NCI-H2171 (cell line): ENCODE measurements at places on chromosomes 3 and 15.
A peak's percentile ranks its signal among the peaks of the same experiment; 100 is the strongest.

GRCh38 chr15:83160741-83161140 is 46.9 kb downstream of the HDGFL3 start:
- DNase-seq: no peak

DNA sequence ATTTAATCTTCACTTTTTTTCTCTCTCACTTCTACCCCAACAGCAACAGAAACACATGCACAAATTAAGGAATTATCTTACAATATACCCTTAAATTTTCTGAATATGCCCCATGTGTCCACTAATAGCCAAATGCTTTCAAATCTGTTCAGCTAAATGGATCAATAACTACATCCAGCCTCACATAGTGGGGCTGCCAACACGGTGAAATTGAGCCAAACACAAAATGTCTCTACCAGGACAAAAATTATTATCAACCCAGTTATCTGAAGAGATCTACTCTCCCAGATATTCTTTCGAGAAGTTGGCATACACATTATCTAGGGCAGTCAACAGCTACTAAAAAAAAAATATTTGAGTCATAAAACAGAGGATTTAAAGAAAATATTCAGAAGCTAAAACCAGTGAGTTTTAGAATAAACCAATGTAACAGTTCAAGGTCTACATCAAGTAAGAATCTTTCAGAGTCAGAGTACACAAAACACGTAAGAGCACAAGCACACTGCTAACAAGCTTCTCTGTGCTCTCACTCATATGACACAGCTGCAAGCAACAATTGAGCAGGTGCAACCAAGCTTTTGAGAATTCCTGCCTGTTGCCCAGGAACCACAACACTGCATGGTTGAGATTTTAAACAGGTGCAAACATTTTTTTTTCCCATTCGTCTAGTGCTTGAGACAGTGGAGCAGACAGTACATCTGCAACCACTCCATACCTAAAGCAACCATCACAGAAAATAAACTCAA is 247.7 kb downstream of the ZBTB20 start:
- peak; percentile 92 for DNase-seq

- no peak for DNase-seq
Measured at GRCh38 chr3:183554377-183554776, 1.1 kb downstream of the KLHL6 start.

DNA sequence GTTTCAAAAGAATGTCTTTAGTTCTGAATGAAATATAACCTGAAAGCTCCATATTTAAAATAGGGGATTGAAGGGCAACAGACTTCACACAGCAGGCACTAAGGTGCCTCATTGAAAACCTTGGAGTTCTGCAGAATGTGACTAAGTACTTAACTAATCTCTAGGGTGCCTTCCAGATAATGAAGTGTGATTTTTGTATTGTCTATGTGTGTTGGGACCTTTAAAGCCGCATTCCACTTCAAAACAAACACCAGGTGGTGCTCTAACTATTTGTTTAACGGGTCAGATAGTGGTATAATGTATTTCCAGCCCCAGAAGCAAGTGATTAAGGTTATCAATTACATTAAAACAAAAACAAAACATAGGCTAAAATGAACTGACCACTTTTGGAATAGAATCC is 28.0 kb downstream of the TFG start:
- DNase-seq: no peak

- DNase-seq: no peak
Measured at GRCh38 chr3:76582632-76583378, 457.1 kb upstream of the ROBO2 start.

- no peak for DNase-seq
Measured at GRCh38 chr3:152279479-152279878, 10.8 kb downstream of the MBNL1 start.

DNA sequence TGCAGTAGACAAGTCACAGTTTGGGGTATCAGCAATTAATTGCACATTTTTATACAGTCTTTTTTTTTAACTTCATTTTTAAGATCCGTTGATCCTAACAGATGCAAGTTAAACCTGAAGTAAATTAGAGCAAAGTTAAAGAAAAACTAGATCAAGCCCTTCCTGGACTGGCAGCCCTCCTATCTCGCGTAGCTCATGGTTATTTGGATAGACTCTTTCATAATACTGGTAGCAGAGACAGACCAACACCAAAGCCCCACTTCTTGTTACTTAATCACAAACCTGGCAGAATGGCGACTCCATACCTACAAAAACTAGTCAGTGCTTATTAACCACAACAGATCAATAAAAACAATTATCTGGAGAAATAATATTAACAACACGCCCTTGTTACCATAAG is 26.8 kb downstream of the SOX2 start:
- no peak for DNase-seq

DNA sequence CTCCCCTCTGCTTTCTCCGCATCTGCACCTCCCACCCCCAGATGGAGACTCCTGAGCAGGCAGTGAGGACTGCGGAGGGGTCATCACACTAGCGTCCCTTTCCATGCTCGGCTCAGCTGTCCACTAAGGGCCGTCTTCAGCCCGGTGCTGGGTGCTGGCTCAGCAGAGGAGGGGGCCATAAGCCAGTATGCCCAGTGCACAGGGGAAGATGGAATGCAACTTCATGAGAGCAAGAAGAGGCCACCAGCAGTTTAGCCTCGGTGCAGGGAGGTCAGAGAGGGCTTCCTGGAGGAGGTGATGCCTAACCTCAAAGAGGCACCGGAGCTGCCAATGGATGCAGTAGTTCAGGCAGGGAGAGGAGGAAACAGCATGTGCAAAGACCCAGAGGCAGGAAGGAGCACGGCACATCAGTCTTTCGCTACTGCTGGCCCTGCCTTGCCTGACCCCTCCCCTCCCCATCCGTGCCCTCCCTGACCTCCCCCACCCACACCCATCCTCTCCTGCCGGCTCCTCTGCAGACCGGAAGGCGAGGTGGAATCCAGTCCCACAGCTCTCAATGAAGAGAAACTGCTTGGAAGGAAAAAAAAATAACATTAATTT is 15.2 kb upstream of the PLXND1 start:
- DNase-seq: no peak

DNA sequence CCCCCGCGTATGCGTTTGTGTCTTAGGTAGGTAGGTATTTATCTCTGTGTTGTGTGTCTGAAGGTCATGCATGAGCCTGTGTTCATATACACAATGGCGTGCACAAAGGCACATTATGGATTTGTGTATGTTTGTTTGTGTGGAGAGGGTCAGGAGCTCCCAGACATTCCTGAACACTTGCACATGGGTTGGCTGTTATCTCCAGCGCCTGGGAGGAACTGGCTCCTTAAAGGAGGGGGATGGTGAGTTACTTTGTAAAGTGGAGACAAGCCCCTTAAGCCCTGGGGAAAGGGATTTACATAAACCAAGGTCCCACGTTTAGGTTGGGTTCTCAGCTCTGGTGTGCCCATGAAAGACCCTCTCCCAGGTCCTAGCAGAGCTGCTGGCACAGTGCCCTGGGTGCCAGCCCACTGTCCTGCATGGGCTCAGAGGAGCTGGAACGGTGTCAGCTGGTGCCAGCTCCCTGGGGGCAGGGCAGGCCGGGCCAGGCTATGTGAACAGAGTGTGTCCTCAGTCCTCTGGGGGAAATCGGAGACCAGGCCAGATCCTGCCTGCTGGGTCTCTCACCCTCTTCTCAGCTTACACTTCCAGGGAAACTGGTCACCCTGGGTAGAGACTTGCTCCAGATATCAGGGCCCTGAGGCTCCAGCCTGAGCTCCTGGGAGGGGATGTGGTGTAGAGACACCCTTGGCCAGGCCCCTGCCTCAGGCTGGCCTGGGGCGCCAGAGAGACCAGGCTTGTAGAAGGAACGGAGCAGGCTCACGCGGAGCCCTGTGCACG is 25.1 kb downstream of the SNX33 start:
- no peak for DNase-seq

DNA sequence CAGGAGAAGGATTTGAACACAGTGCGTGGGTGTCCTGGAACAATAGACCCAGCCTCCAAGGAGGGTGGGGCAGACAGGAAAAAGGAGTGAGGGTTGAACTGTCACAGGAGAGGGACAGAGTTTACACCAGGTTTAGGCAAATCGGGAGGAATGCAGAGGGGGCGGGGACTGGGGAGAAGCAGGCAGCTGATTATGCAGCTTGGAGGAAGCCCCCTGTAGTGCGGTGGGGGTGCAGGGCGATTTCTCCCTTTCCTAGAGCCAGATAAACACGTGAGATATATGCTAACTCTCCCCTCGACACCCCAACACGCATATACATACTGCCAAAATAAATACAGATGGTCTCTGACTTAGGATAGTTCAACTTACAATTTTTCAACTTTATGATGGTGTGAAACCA is 108.6 kb upstream of the PRR20G start:
- DNase-seq: no peak

- no peak for DNase-seq
Measured at GRCh38 chr3:142274908-142275307, 49.5 kb upstream of the GK5 start.

- no peak for DNase-seq
Measured at GRCh38 chr3:182309120-182309519, 484.2 kb upstream of the ATP11B start.

DNA sequence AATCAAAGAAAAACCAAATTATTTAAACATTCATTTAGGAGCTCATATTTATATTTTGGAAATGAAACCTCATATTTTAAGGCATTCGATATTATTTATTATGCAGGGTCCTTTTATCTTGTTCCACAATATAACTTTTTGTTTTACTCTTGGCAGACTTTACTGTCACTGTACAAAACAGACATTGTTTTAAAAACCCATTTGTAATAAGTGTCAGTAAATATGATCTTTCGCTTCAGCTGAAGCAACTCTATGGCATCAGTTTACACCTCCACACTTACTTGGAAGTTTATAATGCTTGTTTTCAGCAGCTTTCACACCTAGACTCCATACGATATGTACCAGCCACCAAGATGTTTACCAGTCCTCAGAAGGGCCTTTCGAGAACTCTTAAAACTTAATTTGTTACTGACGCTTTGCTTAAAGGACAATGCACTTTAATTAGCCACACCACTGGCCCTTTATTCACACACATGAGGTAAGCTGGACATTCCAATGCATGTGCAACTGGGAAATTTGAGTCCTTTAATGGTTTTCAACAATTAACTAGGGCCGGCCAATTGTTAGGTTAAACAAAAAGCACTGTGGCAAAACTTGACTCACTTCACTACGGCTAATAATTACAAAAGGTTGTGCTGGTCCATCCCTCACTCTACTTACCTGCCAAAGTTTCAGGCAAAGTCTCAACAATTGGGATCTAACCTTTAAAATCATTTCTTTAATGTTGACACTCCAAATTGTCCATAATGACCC is 16.7 kb downstream of the WWTR1 start:
- DNase-seq: no peak

GRCh38 chr3:123813876-123814275 is 70.3 kb downstream of the MYLK start:
- DNase-seq: no peak

GRCh38 chr15:39850436-39850835 is 67.8 kb upstream of the FSIP1 start:
- no peak for DNase-seq

- no peak for DNase-seq
Measured at GRCh38 chr3:131038326-131038725, 11.6 kb downstream of the NEK11 start.

GRCh38 chr15:72078887-72079286 is 39.1 kb downstream of the MYO9A start:
- DNase-seq: no peak

- DNase-seq: peak; percentile 28
Measured at GRCh38 chr3:40317061-40317855, 7.8 kb downstream of the EIF1B start.

- DNase-seq: no peak
Measured at GRCh38 chr15:28115871-28116270, 16.8 kb upstream of the OCA2 start.

- no peak for DNase-seq
Measured at GRCh38 chr3:130900959-130901358, 7.1 kb downstream of the ATP2C1 start.

GRCh38 chr15:69725957-69726356 is 273.3 kb downstream of the RPLP1 start:
- no peak for DNase-seq

DNA sequence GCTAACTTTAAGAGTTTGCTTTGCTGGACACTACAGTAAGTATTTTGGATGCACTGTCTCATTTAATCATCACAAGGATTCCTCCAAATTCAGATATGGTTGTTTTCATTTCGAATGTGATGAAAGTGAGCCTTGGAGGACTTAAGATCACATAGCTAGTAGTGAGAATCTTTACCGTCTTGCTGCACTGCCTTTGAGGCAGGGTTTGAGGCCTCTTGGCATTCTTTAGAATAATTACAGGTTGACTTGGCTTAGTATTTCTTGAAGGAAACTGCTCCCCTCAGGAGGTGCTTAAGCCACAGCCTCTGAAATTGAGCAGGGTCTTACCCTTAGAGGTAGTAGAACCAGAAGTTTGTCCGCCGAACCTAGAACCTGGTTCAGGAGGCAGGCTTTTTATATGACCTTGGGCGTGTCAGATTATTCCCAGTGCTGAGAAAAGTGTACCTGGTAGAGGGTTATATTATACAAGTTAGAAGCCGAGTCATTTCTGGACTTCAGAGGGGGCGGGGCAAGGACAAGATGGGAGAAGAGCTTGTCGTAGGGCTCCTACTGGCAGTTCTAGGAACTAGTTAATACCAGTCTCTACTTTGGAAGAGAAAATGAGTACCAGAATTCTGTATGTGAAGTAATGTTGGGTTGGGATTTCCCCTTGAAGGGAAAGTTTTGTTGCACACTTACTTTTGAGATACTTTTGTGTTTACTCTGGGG is 1.1 kb downstream of the TFG start:
- DNase-seq: no peak

DNA sequence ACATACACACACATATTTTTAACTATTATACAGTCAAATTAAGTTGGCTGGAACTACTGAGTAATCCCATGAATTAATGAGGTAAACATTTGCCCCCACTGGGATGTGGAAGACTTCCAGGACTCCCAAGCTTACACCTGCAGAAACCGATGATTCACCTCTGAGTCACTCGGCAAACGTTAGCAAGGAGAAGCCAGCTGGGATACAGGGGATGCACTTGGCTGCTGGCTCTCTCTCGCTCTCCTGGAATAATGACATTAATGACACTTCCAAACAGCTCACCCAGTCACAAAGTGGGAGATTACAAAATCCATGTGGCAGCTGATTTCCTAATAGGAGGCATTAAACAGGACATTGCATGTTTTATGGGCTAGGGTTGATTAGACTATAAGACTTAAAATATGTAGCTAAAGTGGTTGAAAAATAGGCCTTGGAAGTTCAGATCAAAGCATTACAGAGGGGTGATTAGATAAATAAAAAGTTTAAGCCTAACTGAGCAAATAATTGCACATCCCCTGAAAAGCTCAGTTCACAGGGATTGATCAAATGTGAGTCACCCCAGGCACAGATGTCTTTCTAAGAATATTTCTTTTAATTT is 500.9 kb downstream of the SOX2 start:
- DNase-seq: peak; percentile 48

GRCh38 chr3:94172695-94173310 is 109.9 kb downstream of the NSUN3 start:
- DNase-seq: no peak
